ENCODE measurements at places on chromosomes 7 and 10.

- DNase-seq: no peak
These were observed 49.7 kb downstream of the INPP5F start for GRCh38 chr10:119775529-119775928.

DNA sequence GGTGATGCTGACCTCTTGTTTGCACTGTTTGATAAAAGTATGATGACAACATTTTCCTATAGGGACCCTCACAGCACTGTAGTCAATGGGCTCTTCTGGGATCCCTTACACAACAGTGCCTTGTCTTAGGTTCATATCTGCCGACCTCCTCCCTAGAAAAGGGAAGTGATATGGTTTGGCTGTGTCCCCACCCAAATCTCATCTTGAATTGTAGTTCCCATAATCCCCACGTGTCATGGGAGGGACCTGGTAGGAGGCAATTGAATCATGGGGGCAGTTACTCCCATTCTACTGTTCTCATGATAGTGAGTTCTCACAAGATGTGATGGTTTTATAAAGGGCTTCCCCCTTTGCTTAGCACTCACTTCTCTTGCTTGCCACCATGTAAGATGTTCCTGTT, 23.1 kb downstream of the ZC3HAV1 start:
- DNase-seq: no peak

DNA sequence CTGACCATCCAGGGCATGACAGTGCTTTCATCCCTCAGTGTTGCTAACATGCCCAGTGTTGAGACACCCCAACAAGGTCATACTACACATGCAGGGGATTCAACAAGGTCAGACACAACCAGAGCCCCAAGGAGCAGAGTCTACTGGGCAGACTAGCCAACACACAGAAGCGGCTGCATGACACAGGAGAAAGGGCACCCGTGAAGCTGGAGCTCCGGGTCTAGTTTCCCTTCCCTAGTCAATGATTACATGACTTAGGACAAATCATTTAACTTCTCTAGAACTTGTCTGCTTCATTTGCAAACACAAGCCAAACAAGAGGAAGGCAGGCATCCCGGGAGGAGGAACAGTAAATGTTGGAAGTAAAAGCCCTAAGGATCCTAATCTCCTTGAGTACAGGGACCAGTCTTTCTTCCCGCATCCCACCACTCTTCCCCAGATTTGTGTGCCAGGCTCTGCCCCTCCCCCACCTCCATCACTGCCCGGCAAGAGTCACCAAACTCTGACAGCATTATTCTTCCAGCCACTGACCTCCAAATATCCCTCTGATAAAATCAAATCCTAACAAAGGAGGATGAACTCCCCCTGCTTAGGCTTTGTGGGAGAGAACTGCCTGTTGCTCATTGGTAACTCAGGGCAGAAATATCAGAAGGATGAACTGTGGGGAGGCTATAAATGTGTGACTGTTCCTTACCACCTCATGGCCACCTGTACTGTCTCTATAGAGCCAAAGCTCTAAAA, 104.3 kb downstream of the KCNMA1 start:
- no peak for DNase-seq

DNA sequence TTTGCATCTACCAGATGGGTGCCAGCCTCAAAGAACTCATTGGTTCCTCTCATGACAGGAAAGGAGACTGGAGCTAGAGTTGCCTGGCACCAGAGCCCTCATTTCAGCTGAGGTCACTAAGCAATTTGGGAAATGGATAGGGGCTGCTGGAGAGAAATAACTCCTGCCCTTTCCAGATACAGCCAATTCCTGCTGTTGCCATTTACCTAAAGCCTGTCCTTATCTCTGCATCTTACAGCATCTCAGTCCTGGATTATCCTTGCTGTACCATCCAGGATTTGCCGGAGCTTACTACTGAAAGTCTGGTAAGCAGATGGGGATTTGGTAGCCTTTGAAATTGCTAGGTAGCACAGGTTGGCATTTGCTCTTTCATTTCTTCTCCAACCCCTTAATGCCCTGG, 31.9 kb upstream of the SMKR1 start:
- peak; percentile 88 for DNase-seq

GRCh38 chr7:153934629-153935028, 117.6 kb upstream of the DPP6 start:
- no peak for DNase-seq

DNA sequence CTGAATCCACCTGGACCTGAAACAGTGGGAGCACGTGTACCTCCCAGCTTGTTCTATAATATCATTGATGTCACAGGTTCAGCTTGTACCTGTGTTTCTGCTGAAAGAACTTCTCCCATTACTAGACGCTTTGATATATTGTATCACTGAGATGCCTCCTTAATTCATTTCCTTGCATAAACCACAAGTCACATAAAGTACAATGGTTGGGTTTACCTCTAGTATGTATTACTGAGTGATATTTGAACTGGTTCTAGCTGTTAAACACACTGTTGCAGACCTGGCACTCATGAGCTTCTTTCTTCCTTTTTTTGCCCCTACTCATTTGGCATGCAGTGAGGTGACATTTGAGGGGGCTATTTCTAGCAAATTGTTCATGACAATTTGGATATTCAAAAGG, 106.6 kb upstream of the KLF14 start:
- no peak for DNase-seq

GRCh38 chr10:31621733-31622132, 302.7 kb downstream of the ZEB1 start:
- no peak for DNase-seq

DNA sequence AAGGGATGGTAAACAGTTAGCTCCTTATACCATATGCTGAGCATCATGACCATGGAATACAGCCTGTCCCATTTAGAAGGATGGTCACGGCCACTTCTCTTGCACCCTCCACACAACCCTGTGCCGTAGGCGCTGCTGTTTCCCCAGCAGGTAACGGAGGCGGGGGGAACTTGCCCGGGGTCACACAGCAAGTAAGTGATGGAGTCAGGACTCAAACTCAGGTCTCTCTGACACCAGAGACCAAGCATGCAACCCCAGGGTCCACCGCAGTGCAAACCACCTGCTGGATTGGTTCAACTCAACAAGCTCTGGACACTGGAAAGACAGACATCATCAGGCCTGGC, 71.6 kb downstream of the ZRANB1 start:
- DNase-seq: no peak

DNA sequence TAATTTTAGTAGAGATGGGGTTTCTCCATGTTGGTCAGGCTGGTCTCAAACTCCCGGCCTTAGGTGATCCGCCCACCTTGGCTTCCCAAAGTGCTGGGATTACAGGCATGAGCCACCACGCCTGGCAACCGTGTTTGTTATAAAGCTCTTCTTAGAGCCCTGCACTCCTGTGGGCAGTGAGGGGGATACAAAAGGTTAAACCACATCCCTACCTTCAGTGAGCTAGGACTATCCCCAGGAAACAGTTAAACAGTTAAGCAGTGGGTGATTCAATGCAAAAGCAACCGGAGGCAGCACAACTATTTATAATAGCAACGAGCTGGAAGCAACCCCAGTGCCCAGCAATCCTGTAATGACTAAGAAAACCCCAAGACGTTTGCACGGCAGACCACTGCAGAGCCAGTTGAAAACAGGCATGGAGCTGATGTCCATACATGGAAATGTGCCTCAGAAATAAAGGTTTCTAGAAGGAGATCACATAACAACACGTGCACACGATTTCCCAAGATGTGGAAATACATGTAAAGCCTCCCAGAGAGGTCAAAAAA, 107.2 kb upstream of the LYZL2 start:
- DNase-seq: no peak

GRCh38 chr7:138079137-138079536, 2.9 kb downstream of the AKR1D1 start:
- no peak for DNase-seq

DNA sequence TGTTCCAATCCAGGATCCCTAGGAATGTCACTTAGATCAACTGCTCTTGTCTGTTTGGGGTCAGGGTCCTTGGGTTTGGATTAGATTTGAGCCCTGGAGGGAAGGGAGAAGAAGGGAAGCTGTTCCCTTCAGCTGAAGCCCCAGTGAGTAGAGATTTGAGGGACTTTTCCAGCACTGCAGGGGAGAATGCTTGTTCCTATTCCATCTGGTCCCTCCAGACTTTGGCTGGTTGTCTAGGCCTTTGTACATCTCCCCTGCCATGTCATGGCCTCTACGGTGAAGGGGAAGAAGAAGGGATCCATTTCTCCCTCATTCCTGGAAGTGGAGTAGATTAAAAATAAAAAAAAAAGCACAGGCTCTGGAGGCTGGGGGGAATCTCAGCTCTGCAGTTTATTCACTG, 11.1 kb downstream of the C10orf62 start:
- DNase-seq: no peak

- no peak for DNase-seq
These were observed 30.1 kb downstream of the PDZD8 start for GRCh38 chr10:117345143-117345542.

GRCh38 chr10:102670871-102671434, 26.7 kb downstream of the TRIM8 start:
- DNase-seq: peak; percentile 95

DNA sequence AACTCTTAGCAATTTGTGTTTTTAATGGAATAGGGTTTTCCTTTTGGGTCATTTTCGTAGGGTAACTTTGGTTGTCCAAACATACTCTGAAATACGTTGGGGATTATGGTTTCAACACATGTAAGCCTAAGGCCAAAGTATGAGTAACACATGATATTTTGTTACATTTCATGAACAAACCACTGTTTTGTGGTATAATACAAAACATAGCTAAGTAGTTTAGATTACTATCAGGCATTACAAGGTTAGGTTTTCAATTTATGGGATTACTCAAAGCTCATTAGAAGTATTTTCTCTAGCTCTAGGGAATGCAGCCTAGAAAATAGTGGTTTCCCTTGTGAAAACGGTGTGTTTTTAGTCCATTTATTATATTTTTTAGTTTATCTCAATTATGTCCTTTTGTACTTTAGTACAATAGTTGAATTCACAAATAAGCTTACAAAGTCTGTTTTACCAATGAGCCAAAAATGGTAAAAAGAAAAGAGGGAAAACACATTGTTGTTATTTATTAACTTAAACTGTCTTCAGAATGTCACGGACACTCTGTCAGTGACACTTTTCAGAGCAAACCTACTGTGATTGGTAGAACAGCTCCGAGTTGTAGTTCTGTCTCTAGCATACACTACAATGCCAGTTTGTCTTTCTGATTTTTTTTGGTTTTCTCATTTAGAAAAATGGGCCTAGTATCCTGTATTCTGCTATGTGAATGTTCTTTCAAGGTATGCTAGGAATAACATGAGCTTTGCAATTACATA, 473.7 kb downstream of the SUGCT start:
- peak; percentile 55 for DNase-seq

GRCh38 chr10:104391150-104391968, 37.7 kb downstream of the CFAP58 start:
- DNase-seq: no peak

DNA sequence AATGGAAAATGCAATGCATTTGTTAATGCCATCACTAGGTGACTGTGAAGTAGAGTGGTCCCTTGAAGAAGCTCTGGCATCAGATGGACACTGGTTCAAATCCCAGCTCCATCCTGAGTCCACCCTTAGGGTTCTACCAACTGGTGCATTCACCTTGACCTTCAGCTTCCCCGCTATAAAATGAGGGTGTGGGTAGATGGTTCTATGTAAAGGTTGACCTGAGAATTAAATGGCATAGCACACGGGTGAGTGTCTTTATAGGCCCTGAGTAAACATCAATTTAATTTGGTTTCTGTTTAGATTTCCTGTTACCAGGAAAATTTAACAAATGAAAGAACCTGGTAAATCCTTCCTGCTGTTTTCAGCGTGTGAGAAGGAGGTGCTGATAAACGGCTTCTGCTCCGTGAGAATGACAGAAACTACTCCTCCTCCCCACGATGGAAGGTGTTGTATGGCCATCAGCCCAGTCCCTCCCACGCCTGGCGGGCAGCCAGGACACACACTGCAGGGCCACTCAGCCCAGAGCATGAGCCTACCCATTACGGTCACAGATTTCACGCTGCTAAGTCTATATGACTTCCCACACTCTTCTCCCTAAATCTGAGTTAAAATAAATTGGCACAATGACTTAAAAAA, 210.1 kb downstream of the TNS3 start:
- no peak for DNase-seq

DNA sequence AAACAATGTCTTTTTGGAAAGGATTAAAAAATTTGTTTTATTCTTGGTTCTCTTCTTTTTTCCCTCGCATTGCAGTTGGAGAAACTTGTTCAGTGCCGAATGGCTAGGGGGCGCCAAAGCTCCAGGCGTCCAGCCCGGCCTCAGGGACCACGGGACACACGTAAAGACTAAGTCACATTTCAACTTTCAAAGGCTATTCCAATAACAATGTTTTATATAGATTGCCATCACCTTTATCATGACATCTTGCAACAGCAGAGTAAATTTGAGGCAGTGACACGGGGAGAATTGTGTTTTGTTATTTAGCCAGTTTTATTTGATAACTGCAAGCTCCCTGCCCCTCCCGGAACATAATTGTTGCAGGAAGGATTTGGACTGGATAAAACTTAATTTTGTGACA, 2.2 kb upstream of the IGFBP3 start:
- DNase-seq: peak; percentile 76

GRCh38 chr10:116251602-116252395, 21.2 kb downstream of the GFRA1 start:
- no peak for DNase-seq

DNA sequence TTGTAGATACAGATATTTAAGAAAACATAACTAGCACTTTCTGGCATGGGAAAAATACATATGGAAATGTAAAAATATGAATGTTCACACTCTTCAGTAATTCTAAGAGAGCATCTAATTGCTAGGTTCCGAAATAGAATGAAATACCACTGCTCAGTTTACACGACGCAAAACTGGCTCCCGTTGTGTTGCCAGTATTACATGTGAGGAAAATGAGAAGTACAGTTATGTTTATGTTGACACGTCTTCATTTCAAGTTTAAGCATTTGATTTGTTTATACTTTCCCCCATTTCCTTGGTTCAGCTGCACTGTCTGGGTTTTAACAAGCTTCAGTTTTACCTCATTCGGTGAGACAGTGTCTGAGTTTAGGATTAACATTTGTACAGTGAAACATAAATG, 275.8 kb upstream of the SEMA3D start:
- DNase-seq: no peak

- peak; percentile 64 for DNase-seq
These were observed 824 bp downstream of the RELN start for GRCh38 chr7:103988468-103989199.

GRCh38 chr10:63537536-63537935, 16.3 kb downstream of the REEP3 start:
- peak; percentile 86 for DNase-seq

GRCh38 chr7:29878081-29878688, 71.9 kb downstream of the WIPF3 start:
- DNase-seq: peak; percentile 49

- peak; percentile 5 for DNase-seq
These were observed 12.3 kb upstream of the MYPN start for GRCh38 chr10:68096913-68097516.

- peak; percentile 3 for DNase-seq
These were observed 33.2 kb downstream of the GNAT3 start for GRCh38 chr7:80478683-80479082.

DNA sequence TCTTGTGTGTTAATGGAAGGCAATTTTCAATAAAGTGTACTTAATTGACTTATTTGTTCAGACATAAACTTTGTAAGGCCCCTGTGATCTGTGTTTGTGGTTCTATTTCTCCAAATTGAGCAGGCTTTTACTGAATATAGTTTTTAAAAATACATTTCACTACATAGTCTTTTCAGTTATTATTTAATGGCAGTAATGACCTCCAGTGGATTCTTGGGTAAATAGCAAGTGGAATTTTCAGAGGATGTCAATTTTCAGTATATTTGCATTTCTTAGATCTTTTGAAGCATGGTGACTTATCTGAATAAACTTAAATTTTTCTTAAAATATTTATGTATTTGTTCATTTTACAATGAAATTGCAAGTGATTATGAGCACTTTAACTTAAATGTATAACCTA, 203.1 kb upstream of the PCLO start:
- DNase-seq: no peak

- DNase-seq: peak; percentile 11
These were observed 41.4 kb downstream of the SYPL1 start for GRCh38 chr7:106070567-106071254.

Measured in NCI-H82 (cell line).